Esophagus squamous epithelium (tissue), 5 donors: ENCODE measurements at places on chromosomes 4 and X.

- no peak for DNase-seq
These were observed 89.3 kb upstream of the MAML3 start for GRCh38 chr4:140243278-140243753.

DNA sequence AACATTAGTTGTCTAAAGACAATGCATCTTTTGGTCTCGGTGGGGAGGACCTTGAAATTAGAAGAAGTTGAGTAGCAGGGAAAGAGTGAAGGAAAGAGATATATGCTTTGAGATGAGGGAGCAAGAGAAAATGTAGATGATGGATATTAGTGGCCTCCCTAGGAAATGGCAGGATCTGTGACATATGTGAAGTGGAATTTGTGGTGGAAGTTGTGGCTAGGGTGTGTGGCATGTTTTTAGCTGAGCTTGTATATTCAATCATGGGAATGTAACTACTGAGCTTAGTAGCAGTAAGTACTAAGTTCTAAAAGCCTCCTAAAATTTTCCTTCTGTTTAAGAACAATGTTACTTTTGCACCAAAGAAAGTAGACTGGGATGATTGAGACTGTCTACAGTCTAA lies 382.8 kb upstream of the CTSO start:
- DNase-seq, result no peak

- no peak for DNase-seq
These were observed 7.2 kb downstream of the TBC1D14 start for GRCh38 chr4:6916587-6917460.

GRCh38 chr4:73803213-73803612 lies 33.3 kb upstream of the CXCL6 start:
- no peak for DNase-seq
